ENCODE measurements at places on chromosomes 16 and 17. TPM values are rescaled to one million over a fixed set of nuclear protein-coding genes. Genes with fewer than 3 reads are reported as not detected.

IL34 gene
- 2.2 TPM for total RNA-seq

ACAP1 gene
- total RNA-seq: 16.5 TPM

ZNF747 gene
- total RNA-seq: 9.2 TPM

LHX1 gene
- not detected for total RNA-seq

ATP1B2 gene
- total RNA-seq: 8.7 TPM

RAP1GAP2 gene
- 43.3 TPM for total RNA-seq

SNAI3 gene
- total RNA-seq: 0.82 TPM

- no peak for DNase-seq
Observed at GRCh38 chr17:22374741-22375140, 682.4 kb downstream of the KCNJ18 start.

- no peak for DNase-seq
Observed at GRCh38 chr17:6437466-6437865, 2.5 kb upstream of the AIPL1 start.

DNA sequence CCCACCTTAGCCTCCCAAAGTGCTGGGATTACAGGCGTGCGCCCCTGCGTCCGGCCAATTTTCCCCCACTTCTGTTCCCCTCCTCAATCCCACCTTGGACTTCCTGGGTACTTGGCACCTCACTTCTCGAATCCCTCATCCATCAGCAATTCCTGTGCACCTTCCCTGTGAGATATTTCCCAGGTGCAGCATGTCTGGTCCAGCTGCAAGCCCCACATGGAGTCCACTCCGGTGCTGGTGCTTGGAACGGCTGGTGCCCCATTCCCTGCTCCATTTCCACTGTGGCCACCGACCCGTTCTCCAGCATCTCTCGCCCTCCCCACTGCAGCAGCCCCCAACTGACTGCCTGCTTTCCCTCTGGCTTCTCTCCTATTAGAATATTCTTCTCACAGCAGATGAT is 35.3 kb downstream of the NOL11 start:
- no peak for DNase-seq

- no peak for DNase-seq
Observed at GRCh38 chr16:71449020-71449419, 7.2 kb upstream of the TLE7 start.

DNA sequence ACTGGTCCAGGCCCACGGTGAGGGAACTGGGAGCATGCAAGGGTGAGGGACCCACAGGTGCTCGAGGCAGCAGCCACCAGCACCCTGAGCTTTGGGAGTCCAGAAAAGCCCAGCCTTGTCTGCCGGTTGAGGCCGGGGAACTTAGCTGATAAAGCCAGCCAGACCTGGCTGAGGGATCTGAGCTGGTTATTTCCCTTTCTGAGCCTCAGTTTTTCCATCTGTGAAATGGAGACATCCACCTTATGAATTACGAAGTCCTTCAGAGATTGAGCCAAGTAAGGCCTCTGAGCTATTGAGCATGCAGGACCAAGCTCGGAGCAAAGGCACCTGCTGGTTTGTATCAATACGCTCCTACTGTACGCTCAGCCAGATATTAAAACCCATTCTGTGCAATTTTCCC is 13.8 kb downstream of the NECAB2 start:
- DNase-seq: no peak

- no peak for DNase-seq
Observed at GRCh38 chr16:19119564-19119963, 5.8 kb downstream of the ITPRIPL2 start.

GRCh38 chr16:87538594-87538993 is 45.8 kb upstream of the ZCCHC14 start:
- no peak for DNase-seq

Data from mucosa of descending colon (tissue), 3 donors.